ENCODE measurements at places on chromosomes 1 and 21.

- DNase-seq: no peak
Measured at GRCh38 chr1:153238527-153238926, 21.0 kb upstream of the LORICRIN start.

GRCh38 chr1:186435336-186435735 lies 25.6 kb downstream of the PDC start:
- DNase-seq: no peak

GRCh38 chr1:114094363-114094634 lies 59.4 kb downstream of the SYT6 start:
- no peak for DNase-seq

- peak; percentile 11 for DNase-seq
Measured at GRCh38 chr1:197868751-197869489, 33.5 kb upstream of the C1orf53 start.

DNA sequence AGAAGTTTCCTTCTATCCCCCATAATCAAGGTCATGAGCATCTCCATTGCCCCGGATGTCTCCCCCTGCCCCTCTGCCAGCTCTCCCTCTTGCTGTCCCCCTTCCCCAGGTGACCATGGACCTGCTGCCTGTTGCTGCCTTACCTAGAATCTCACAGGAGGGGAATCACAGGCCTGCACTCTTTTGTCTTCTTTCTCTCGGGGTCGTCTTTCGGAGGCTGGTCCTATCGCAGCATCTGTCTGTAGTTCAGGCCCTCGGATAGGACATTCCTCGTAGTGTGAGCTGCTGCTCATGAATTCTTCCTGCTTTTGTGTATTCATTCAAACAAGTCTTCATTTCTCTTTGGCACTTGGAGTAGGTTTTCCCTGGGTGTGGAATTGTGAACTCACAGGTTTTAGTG lies 39.9 kb upstream of the ACTRT2 start:
- DNase-seq: peak; percentile 11

GRCh38 chr1:55428231-55428630 lies 213.1 kb upstream of the USP24 start:
- no peak for DNase-seq

- no peak for DNase-seq
Measured at GRCh38 chr1:178330848-178331497, 165.8 kb downstream of the CLEC20A start.

DNA sequence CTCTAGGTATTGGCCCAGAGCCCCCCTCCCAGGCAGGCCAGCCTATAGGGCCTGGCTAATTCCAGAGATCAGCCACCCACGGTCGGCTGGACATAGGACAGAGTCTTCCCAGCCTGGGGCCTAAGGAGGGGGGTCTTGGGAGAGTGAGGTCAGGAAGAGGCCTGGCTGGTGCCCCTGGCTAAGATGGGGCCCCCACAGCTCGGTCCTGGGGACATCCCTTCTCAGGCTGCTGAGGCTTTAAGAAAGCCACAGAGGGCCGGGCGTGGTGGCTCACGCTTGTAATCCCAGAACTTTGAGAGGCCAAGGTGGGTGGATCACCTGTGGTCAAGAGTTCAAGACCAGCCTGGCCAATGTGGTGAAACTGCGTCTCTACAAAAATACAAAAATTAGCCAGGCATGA lies 2.5 kb downstream of the C1orf167 start:
- no peak for DNase-seq

DNA sequence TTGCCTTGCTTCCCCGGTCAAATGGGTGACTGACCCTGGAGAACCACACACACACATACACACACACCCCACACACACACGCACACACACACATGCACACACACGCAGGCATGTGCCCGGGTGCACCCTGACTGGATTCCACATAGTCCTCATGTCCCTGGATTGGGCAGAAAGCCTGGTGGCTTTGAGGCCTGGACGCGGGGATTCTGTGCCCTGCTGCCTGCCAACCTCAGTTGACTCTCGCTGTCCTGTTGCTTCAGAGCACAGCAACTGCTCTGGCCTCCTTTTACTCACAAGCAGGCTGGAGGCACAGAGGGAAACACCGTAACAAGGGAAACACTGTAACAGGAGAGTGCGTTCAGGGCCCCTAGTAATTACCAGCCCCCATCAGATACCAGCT lies 6.4 kb downstream of the RORC start:
- DNase-seq: no peak

- no peak for DNase-seq
Measured at GRCh38 chr1:76950306-76950705, 83.0 kb downstream of the ST6GALNAC5 start.
